HepG2 (cell line): ENCODE measurements at places on chromosomes 4 and X. TPM values are rescaled to one million over a fixed set of nuclear protein-coding genes. Genes with fewer than 3 reads are reported as not detected.

GRCh38 chr4:53548662-53549061 is 42.6 kb downstream of the LNX1 start:
- no peak for DNase-seq

GABRQ gene
- not detected in 2 replicates for polyA plus RNA-seq

NONO gene
- 552 and 605 TPM in 2 replicates for polyA plus RNA-seq

HTR2C gene
- 0.01 TPM in 1 of 2 replicates, not detected in the other for polyA plus RNA-seq

TLR6 gene
- polyA plus RNA-seq, result 0.18 and 0.33 TPM in 2 replicates

- DNase-seq, result no peak
Observed at GRCh38 chrX:15310117-15310516, 5.3 kb downstream of the ASB11 start.

DNA sequence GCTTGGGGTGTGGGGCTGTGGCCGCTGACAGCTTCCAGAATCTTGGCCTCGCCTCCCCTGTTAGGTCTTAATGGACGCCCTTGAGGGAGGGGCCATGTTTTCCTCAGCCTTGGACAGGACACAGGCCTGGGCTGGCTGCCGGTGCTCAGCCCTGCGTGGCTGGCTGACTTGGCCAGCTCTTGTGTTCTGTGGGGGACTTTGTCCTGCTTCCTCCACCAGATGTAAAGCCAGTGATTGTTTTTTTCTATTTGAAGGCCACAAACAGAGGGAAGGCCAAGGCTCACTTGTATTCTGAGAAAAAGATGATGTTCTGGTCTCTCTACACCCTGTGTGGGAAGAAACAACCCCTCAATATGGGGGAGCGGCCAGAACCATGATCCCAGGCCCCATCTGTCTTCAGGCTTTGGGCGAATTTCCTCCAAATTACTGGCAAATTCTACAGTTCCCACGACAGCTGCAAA is 71.3 kb downstream of the HTRA3 start:
- DNase-seq, result no peak

PPBP gene
- polyA plus RNA-seq, result not detected in 2 replicates
